ENCODE measurements at places on chromosomes 16 and 17.

DNA sequence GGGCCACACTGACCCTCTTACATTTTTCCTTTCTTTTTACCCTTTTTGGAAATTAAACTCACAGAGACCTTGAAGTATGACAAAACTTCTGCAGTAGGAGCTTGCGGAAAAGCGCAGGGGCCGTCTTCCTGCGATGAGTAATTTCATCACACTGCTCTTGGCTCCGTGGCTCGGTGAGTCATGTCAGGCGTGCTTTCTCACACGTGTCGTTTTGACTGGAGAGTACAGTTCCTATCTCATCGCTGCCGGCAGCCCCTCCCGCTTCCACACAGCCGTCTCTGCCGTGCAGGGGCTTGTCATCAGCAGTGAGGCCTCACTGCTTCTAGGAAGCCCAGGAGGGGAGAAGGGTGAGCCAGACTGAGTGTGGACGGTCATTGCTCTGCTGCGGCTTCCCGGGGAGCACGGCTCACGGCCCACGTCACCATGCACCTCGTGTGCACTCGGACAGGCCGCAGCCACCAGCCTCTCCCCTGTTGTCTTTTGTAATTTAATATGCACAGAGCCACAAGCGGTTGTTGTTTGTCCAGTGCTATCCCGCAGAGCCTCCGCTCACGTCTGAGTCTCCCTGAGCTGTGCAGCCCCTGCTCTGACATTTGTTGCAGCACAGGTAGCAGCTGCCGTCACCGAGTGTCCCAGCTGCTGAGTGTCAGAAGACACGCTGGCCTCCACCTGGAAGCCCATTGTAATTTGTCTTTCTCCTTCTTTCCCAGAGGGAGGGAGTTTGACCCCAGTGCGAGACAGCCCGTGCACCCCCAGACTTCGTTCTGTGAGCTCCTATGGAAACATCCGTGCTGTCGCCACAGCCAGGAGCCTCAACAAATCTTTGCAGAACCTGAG lies 99.4 kb upstream of the CHMP6 start:
- peak; percentile 82 for DNase-seq

GRCh38 chr17:32348483-32348800 lies 1.5 kb upstream of the ZNF207 start:
- DNase-seq = no peak

GRCh38 chr16:49857423-49858181 lies 1.7 kb upstream of the ZNF423 start:
- peak; percentile 37 for DNase-seq

DNA sequence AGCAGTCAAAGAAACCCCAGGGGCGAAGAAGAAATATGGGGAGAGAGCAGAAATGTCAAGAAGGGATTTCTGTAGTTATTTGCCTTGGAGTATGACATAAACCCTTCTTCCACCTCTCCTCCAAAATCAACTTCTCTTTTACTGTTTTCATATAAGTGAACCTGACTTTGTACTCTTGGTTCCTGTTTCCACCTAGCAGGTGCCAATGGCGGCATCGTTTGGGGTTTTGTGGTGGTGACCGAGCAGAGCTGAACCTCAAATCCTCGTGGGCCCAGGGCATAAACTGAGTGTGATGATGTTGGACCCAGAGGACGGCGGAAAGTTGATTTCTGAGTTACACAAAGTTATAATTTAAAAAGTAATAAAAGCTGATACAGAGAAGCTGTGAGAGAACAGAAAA lies 39.6 kb upstream of the PSMD7 start:
- no peak for DNase-seq

All from activated CD4-positive, alpha-beta T cell treated with anti-CD3 and anti-CD28 coated beads for 4 hours (primary cell).